ENCODE measurements at places on chromosomes 6 and 20.

DNA sequence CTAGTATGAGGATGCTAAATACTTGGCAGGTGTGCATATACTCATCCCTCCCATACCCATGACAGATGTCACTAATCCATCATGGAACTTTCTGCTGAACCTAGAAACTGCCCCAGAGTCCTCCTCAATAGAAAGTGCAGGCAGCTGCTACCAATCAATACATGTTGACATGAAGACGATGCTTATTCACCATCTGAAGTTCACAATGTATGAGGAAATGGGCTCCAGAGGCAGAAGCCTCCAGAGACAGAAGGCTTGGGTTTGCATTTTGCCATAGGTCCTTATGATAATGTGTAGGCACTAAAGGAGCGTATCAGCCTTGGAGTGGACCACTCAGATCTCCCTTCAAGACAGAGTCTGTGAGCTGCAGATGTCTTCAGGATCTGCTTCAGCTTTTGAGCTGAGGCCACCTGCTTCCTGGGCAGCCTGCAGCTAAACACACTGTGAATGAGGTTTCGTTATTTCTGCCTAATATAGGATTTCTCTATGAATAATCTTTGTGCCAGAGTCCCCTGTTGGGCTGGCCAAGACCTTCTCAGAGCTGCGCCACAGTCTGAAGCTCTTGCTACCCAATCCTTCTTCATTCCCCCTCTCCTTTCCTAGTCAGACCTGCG lies 7.5 kb upstream of the KIAA1755 start:
- no peak for DNase-seq

GRCh38 chr6:116111552-116112528 lies 11.2 kb downstream of the NT5DC1 start:
- DNase-seq = no peak

- DNase-seq = no peak
Observed at GRCh38 chr6:85236636-85237035, 213.2 kb upstream of the NT5E start.

- DNase-seq = no peak
Observed at GRCh38 chr20:62662422-62662821, 20.1 kb downstream of the SLCO4A1 start.

DNA sequence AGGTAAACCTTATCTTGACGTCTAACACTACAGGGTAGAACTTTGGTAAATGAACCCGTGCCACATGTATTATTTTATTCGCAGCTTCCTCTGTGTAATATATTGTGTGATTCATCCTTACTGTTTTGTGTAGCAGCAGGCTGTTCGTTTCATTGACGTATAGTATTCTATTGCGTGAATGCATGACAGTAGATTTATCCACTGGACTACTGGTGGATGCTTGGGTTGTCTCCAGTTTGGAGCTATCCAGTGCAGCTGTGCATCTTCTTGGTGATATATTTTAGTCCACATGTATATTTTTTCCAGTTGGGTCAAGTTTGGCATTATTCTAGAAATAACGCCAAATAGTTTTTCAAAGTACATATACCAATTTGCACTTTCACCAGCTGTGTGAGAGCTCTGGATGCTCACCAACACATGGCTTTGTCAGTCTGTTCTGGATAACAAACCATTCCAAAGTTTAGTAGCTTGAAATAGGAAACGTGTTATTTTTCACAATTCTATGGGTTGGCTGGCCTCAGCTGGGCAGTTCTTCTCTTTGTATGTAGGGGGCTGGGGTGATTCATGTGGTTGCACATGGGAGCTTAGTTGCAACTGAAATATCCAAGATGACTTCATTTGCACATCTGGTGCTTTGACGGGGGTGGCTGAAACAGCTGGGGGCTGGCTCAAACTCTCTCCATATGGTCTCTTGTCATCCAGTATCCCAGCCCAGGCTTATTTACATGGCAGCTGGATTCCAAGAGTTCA lies 9.3 kb downstream of the ECT2L start:
- no peak for DNase-seq

- no peak for DNase-seq
Observed at GRCh38 chr6:75268988-75269354, 15.6 kb downstream of the TMEM30A start.

Data from stimulated activated CD8-positive, alpha-beta memory T cell treated with anti-CD3 and anti-CD28 coated beads, Interleukin-15, amount 100 ng/mL, for 4 hours (primary cell).